Activated CD4-positive, alpha-beta T cell treated with anti-CD3 and anti-CD28 coated beads for 36 hours (primary cell): ENCODE measurements at places on chromosomes 12 and 14. TPM values are rescaled to one million over a fixed set of nuclear protein-coding genes. Genes with fewer than 3 reads are reported as not detected.

- H3K4me3 ChIP-seq: no peak overlapping the region
- no peak for DNase-seq
- peaks cover 10% of the 10 kb centered on the region for H3K36me3 ChIP-seq
- H3K4me1 ChIP-seq: no peaks in the 10 kb centered on the region
- H3K27ac ChIP-seq: no peak overlapping the region
These were observed 73.5 kb upstream of the OR10AD1 start for GRCh38 chr12:48276621-48277020.

Gene CCDC60
- not detected for total RNA-seq

- no peak overlapping the region for H3K27ac ChIP-seq
- H3K4me1 ChIP-seq: no peaks in the 10 kb centered on the region
- no peak overlapping the region for H3K4me3 ChIP-seq
- DNase-seq: no peak
- no peaks in the 10 kb centered on the region for H3K27me3 ChIP-seq
These were observed 113.3 kb downstream of the PRMT8 start for GRCh38 chr12:3604286-3604685.

- no peak overlapping the region for H3K27ac ChIP-seq
- H3K36me3 ChIP-seq: no peaks in the 10 kb centered on the region
- peaks cover 4% of the 10 kb centered on the region for H3K4me1 ChIP-seq
- no peak overlapping the region for H3K4me3 ChIP-seq
- DNase-seq: no peak
These were observed 43.6 kb downstream of the ZCRB1 start for GRCh38 chr12:42282294-42282693.

GRCh38 chr14:90678420-90678819 lies 137.8 kb downstream of the TTC7B start:
- no peaks in the 10 kb centered on the region for H3K36me3 ChIP-seq
- H3K4me1 ChIP-seq: peaks cover 38% of the 10 kb centered on the region
- DNase-seq: no peak
- H3K27ac ChIP-seq: peak overlapping the region; percentile 89
- no peaks in the 10 kb centered on the region for H3K27me3 ChIP-seq
- no peak overlapping the region for H3K4me3 ChIP-seq

DNA sequence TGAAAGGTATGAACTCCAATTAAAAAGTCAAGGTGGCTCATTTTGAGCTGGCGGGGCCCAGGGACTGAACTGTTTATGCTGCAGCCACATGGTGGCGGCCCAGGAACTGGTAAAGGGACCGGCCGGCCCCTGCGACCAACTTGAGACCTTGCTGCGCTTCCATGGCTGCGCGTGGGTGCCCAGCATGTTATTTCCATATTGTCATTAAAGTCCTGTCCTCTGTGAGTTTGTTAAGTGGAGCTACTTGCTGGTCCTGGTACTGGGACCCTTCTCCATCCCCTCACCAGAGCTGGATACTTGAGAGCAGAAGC lies 62.3 kb downstream of the BEGAIN start:
- no peaks in the 10 kb centered on the region for H3K4me1 ChIP-seq
- H3K27ac ChIP-seq: no peak overlapping the region
- H3K36me3 ChIP-seq: no peaks in the 10 kb centered on the region
- DNase-seq: peak; percentile 74

DNA sequence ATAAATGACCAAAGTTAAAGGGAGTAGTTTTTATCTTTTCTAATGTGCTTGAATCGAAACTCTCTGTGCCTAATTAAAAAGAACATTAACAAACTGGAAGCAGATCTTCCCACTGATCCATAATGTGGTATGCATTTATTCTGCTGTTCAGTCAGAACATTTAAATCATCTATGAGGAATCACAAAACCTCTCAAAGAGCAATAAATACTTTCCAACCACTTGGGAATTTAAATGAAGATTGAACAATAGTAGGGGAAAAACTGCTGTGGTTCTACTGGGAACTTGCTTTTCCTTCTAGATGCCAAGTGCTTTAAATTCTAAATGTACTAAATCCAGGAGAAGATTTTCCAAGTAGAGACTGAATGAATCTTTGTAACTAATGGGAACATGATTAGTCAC lies 12.3 kb upstream of the CHPT1 start:
- H3K4me1 ChIP-seq: no peaks in the 10 kb centered on the region
- no peak overlapping the region for H3K27ac ChIP-seq
- no peak for DNase-seq
- peaks cover 5% of the 10 kb centered on the region for H3K27me3 ChIP-seq
- no peaks in the 10 kb centered on the region for H3K36me3 ChIP-seq

- DNase-seq: no peak
- peaks cover 34% of the 10 kb centered on the region for H3K4me1 ChIP-seq
- peak overlapping the region; percentile 53 for H3K27ac ChIP-seq
- no peak overlapping the region for H3K4me3 ChIP-seq
- H3K27me3 ChIP-seq: no peaks in the 10 kb centered on the region
- peaks cover 50% of the 10 kb centered on the region for H3K36me3 ChIP-seq
These were observed 7.5 kb downstream of the TMED2 start for GRCh38 chr12:123591702-123592481.

- no peak for DNase-seq
- H3K4me1 ChIP-seq: no peaks in the 10 kb centered on the region
- H3K27me3 ChIP-seq: no peaks in the 10 kb centered on the region
These were observed 230.8 kb downstream of the FOXN3 start for GRCh38 chr14:89185919-89186855.

DNA sequence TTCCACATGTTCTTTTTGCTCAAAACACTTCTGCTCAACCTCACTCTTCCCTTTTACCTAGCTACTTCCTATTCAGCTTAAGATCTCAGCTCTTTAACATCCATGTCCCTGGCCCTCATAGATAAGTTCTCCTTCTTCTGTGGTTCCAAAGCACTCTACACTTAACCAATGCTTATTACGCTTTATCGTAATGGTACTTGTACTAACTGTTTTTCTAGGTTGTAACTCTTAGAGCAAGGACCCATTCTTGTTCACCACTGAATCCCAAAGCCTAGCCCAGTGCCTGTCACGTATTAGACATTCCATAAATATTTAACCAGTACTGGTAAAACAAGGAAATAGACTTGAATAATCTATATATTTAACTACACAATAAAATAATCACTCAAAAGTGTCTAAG lies 5.3 kb downstream of the SLC41A2 start:
- no peaks in the 10 kb centered on the region for H3K36me3 ChIP-seq
- peaks cover 9% of the 10 kb centered on the region for H3K4me1 ChIP-seq
- DNase-seq: no peak
- H3K4me3 ChIP-seq: no peak overlapping the region

DNA sequence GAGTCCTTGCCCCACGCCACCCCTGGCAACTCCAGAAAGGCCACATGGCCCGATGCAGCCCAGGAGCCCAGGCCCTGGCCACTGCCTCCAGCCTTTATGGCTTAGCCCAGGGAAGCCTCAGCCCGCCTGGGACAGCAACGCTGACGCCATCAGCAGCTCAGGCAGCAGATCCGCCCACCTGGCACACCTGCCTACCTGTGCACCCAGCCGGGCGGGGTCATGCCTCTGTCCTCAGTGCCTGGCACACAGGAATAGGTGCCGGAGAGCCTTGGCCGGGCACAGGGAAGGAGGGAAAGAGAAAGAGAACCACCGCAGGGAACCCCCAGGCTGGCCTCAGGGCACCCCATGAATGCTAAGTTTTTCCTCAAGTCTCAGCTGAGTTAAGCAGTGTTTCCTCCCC lies 21.1 kb downstream of the BEGAIN start:
- H3K4me3 ChIP-seq: no peak overlapping the region
- DNase-seq: no peak
- no peak overlapping the region for H3K27ac ChIP-seq
- H3K4me1 ChIP-seq: peaks cover 5% of the 10 kb centered on the region
- no peaks in the 10 kb centered on the region for H3K36me3 ChIP-seq

GRCh38 chr14:70904373-70904772 lies 2.9 kb upstream of the PCNX1 start:
- H3K4me1 ChIP-seq: peaks cover 60% of the 10 kb centered on the region
- peaks cover 7% of the 10 kb centered on the region for H3K36me3 ChIP-seq
- H3K27me3 ChIP-seq: no peaks in the 10 kb centered on the region
- H3K4me3 ChIP-seq: no peak overlapping the region

DNA sequence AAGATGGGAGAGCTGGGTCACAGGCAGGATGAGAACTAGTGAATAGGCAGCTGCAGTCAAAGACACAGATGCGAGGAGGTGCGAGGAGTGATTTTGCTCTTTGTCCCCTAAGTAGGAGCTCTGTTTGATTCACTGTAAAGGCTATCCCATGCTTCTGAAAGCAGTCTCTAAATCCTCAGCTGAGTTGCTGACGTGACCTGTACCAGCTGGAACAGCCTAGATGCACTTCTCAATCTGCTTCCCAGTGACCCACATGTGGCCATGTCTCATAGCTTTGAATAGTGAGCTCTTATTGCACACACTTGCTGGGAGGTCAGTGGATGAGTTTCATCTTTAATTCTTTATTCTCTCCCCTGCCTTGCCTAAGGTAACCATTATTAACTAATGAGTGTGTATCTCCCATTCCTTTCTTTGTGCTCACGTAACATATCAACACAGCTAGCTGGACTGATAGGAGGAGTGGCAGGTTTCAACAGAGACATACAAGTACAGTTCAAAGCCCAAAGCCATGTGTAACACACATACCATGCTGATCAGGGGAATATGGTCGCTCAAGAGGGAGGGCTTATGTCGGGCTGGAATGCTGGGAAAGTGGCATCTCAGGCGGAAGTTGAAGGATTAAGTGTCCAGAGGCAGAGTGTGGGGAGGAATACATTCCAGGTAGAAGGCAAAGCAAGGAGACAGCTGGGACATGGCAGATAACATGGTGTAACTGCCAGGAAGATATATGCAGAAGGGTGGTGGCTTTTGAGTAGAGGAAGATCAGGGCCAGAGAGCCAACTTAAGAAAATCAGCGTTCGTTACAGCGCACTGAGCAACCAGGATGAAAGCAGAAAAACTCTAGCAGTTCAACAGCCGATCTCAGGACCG lies 15.4 kb upstream of the YY1 start:
- H3K27me3 ChIP-seq: no peaks in the 10 kb centered on the region
- DNase-seq: peak; percentile 36
- H3K4me1 ChIP-seq: peaks cover 7% of the 10 kb centered on the region
- H3K36me3 ChIP-seq: no peaks in the 10 kb centered on the region

GRCh38 chr12:117845271-117845904 lies 123.4 kb downstream of the KSR2 start:
- DNase-seq: no peak
- no peaks in the 10 kb centered on the region for H3K36me3 ChIP-seq
- H3K27me3 ChIP-seq: peaks cover 26% of the 10 kb centered on the region
- H3K4me1 ChIP-seq: no peaks in the 10 kb centered on the region

- no peak overlapping the region for H3K4me3 ChIP-seq
- no peaks in the 10 kb centered on the region for H3K4me1 ChIP-seq
- no peak for DNase-seq
- no peaks in the 10 kb centered on the region for H3K27me3 ChIP-seq
These were observed 710.4 kb upstream of the FLRT2 start for GRCh38 chr14:84819528-84819927.

GRCh38 chr12:76687981-76688380 lies 75.9 kb upstream of the ZDHHC17 start:
- no peak for DNase-seq
- no peak overlapping the region for H3K4me3 ChIP-seq
- H3K4me1 ChIP-seq: peaks cover 3% of the 10 kb centered on the region

Gene RIPK3
- total RNA-seq: 9.4 TPM

- peaks cover 2% of the 10 kb centered on the region for H3K27me3 ChIP-seq
- no peak overlapping the region for H3K27ac ChIP-seq
- no peaks in the 10 kb centered on the region for H3K4me1 ChIP-seq
- DNase-seq: no peak
- no peak overlapping the region for H3K4me3 ChIP-seq
These were observed 186.3 kb upstream of the EGLN3 start for GRCh38 chr14:34137001-34137745.

- H3K27me3 ChIP-seq: no peaks in the 10 kb centered on the region
- no peak for DNase-seq
- H3K4me1 ChIP-seq: no peaks in the 10 kb centered on the region
- H3K36me3 ChIP-seq: no peaks in the 10 kb centered on the region
- H3K27ac ChIP-seq: no peak overlapping the region
- no peak overlapping the region for H3K4me3 ChIP-seq
These were observed 102.7 kb downstream of the ST8SIA1 start for GRCh38 chr12:22231836-22232235.

- peak; percentile 10 for DNase-seq
- H3K27ac ChIP-seq: no peak overlapping the region
- H3K27me3 ChIP-seq: no peaks in the 10 kb centered on the region
- H3K4me3 ChIP-seq: no peak overlapping the region
- peaks cover 16% of the 10 kb centered on the region for H3K4me1 ChIP-seq
These were observed 101.6 kb downstream of the BRMS1L start for GRCh38 chr14:35927727-35928126.

Gene SLC25A47
- total RNA-seq: not detected
